ENCODE measurements at places on chromosomes 2 and 18.

GRCh38 chr2:194151231-194151630 lies 1505.8 kb upstream of the SLC39A10 start:
- no peak for DNase-seq

DNA sequence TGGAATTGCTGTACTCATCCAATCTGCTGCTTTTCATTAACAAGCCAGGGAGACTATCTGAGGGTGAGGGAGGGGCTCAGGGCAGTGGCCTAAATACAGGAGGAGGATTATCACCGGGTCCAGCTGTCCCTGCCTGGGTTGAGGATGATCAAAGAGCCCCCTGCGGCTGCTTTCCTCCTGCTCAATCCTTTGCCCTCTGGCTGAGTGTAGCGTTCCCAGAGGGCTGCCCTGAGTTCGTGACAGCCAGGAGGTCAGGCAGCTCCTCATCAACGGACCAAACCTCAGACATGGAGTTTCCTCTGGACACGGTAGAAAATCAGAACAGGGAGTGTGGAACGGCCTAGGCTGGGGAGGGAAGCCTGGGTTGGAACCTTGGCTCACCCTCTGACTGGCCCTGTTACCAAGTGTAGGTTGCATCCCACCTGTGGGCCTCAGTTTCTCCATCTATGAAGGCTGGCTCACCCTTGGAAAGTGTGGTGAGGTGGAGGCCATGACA lies 23.5 kb downstream of the CIB4 start:
- no peak for DNase-seq

DNA sequence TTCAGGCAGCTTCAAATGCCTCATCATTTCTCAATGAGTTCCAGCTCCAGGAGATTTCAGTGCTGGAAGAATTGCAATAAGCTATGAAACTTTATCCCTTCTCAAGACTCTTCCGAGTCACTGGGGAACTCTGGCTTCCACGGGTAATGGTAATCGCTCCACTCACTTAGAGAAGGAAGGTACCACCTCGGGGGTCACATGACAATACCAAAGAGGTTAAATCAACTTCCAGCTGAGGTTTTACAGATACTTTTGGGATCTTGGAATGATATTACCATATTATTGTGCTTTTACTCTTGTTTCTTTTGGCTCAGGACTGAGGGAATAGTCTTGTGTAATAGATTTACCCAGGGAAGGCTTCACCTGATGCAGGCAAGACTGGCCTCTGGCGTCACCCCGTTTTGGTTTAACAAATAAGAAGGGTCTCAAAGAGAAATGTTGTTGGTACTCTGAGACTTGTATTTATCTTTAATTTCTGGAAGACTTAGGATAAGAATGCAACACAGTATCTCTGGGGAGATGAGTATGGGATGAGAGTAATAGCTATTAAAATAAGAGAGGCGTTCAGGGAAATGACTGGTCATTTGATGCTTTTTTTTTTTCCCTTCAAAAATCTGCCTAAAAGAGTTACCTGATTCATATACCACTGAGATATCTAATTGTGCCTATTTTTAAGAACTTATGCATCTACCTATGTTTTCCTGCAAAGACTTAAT lies 316.9 kb upstream of the ZEB2 start:
- no peak for DNase-seq

GRCh38 chr18:48475635-48476549 lies 62.9 kb upstream of the CTIF start:
- DNase-seq, result peak; percentile 25

DNA sequence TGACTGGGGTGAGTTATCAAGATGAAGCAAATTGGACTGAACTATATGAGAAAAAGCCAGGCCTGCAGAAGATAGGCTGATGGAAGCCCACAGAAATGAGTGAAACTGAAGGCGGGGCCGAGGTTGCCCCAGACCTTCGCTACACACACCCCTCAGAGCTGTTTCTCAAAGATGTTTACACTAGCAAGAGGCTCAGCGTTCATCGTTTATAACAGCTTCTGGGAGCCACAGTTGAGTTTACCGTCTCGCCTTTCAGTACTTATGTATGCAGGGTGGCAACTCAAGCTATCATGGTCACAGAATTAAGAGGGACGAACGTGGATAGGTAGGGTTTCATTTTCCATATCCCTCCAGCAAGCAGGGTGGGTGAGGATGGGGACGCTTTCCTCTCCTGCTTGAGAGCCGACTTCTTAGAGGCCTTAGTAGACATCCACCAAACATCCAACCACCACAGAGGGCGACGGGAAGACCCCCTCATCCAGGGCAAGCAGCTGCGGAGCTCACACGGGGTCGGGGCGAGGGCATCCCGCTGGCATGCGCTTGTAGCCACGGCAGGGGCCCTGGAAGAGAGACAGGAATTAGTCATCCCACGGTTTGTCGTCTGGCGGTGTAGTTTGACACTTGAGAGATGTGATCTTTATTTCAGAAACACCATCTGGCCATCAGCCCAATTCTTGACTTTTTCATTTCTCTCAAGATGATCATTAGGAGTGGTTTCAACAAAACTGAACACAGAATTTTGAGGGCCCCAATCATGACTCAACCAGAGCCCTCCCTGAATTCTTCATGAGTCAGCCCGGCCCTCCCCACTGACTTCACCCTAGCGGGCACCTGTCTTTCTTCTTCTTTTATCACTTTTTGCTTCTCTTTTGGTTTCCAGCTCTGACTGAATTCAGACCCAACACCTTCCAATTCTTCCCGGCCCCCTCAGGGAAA lies 109.1 kb upstream of the CTDP1 start:
- no peak for DNase-seq

DNA sequence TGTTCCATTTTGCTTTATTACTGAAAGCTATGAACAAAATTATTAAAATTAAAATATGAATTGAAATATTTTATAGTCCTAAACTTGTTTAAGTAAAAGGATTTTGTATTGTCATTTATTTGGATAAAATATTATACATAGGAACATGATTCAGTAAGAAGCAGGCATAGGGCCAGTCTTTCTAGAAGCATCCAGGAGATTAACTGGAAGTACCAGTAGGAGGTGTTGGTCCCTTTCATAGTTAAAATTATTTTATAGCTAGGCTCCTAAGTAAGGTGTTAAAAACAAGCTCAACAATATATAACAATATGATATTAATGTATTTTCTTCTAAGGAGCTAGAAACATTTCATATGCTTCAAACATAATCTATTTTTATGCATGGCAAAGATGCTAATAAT lies 43.7 kb downstream of the FIGN start:
- DNase-seq, result no peak

DNA sequence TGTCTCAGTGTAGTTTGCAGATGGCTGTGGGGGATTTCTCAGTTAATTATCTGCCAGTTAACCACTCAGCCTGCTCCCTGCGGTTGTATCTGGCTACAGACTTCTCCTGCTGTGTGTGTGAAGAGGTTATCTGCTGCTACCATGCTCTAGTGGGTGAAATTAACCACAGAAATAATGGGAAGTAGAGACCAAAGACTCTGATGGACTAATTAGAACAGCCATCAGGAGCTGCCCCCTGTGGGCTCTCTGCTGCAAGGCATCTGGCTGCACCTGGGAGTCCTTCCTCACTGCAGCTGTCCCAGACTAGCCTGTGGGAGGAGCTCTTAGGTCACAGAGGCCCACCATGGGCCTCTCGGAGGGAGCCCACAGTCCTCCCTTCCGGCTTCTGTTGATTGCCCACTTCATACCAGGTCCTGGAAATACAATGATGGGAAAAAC lies 66.6 kb downstream of the CTIF start:
- DNase-seq, result no peak

GRCh38 chr2:226564667-226565066 lies 235.0 kb downstream of the IRS1 start:
- DNase-seq, result no peak

- no peak for DNase-seq
These were observed 68.4 kb downstream of the ID2 start for GRCh38 chr2:8750221-8750620.

GRCh38 chr2:85996591-85996990 lies 107.8 kb upstream of the ST3GAL5 start:
- DNase-seq, result no peak

- no peak for DNase-seq
These were observed 960.9 kb downstream of the SOCS6 start for GRCh38 chr18:71249791-71250190.

DNA sequence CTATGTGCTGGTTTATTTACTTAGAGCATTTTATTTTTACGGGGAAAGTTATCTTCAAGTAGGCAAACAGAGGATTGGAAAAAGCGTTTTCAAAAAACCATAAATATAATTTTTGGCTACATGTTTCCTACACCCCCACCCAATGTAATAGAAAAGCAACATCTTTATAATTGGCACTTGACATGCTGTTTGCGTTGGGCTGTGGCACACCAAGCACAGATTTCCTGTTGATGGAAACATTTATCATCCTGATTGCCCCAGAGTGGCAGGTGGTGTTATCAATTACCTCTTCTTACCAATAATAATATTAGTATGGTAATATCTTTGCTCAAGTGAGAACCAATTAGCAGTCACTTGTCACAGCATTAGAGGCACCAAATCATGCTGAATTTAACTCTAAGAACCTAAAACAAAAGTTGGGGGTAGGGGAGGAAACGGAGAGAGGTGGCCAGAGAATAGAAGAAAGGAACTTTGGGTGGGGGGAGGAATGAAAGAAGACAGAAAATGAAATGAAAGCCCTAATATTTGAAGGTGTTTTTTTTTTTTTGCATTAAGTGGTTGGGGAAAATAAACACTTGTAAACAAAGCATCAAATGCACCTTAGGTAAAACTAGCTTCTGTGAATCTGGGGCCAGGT lies 3.8 kb upstream of the SALL3 start:
- DNase-seq, result no peak

DNA sequence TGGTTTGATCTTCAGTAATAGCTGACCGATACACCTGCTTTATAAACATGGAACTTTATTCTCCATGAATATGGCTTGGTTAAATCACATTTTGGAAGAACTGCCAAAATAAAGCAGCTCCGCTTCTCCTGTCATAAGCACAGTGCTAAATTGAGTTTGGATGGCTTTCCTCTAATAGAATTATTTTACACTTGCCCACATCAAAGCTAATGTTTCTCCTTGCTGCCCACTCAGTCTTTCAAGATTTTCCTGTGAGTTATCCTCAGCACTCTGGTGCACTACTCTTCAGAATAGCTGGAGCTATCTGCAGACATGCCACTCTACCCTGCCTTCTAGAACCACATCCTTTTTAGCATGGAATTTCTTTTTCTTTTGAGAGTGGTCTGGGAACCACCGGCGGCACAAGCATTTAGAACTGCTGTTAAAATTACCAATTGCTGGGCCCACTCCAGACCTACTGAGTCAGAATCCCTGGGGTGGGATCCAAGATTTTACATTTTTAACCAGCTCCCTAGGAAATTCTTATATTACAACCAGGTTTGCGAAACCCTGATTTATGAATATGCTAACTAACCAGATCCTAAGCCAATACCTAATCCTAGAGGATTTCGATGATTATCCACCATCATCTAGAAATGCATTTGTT lies 283.3 kb downstream of the AFF3 start:
- no peak for DNase-seq

DNA sequence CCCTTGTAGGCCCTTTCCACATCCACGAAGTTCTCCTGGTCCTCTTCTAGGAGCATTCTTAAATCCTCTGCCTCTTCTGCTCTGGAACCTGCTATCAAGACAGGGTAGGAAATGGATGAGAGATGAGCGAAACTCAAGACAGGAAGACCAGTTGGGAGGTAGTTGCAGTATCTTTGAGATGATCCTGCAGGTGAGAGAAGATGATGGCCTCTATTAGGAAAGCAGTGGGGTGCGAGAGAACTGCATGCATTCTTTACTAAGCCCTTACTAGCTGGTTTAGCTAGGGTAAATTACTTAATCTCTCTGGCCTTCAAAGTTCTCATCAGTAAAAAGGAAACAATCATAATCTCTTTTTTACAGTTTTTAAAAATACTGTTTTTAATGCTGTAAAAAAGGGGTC lies 47.0 kb downstream of the VSNL1 start:
- no peak for DNase-seq

- peak; percentile 47 for DNase-seq
These were observed 11.4 kb downstream of the OSGEPL1 start for GRCh38 chr2:189751080-189751658.

DNA sequence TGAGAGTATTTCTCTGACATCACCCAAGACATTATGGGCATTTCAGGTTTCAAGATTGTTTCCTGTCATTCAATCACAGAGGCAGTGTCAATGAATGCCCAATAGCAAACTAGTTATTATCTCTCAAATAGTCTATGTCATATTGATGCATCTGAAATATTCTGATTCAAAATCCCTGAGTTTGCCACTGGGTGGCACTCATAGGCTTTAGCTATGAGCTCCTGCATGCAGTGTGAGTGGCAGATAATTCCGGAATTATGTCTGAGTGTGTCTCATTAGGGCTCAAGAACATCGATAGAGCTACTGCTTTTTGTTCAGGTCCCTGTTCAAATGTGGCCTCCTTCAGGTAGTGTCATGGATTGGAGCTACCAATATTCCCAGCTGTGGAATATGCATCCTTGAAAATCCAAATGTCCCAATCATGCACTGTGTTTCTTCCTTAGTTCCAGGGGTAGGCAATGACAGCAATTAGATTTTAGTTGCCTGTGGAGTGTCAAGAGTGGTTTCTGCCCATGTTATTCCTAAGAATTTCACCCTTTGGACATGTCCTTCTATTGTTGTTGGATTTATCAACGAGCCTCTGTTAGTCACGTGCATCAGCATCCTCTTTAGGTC lies 7.8 kb upstream of the OR6B3 start:
- DNase-seq, result peak; percentile 49

DNA sequence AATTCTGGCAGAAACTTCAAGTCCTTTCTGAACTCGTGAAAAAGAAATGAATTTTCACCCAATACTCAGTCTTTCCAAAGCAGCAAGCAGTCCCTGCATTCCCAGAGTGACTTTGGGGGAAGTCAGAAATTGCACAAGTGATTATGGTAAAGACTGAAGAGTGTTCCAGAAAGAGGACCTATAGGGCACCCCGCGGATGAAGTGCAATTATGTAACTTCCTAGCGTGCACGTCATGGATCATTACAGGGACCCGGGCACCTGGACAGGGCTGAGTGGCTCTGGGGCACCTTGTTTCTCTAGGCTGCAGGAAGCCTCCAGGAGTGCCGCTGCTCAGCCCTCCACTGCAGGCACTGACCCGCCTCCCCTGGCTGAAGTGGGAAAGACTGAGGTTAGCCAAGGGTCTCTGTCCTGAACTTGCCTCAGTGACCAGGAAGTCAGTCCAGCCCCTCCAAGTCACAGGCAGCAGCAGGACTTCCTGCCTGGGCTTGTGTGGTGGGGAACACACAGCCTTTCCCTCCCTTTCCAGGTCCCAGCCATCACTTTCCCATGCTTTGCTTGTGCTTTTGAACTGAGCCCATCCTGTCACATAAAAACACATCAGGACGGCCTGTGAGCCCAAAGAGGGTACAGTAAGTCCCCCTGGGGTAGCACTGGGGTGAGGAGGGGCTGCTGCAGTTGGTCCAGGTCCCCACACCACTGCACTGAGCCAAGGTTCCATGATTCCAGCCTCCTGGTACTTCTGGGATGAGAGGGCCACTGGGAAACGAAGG lies 19.8 kb downstream of the TMEM185B start:
- DNase-seq, result no peak

DNA sequence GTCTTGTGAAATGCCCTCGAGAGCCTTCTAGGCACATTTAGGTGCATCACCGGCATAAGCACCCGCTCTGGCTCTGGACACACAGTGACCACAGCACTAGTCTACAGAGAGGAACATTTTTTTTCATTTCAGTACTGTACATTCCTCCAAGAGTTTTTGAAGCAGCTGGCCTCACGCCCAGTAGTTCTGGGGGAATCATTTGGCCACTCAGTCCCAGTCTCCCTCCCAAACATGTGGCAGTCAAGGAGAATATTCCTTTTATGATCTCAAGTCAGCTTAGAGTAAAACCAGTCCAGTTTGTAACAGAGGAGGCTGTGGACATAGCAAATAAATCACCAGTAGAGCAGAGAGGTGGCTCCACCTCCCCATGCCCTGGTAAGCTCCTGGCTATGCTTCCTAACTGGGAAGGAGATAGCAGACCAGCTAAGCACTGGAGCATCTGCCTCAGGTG lies 48.1 kb downstream of the KCNE4 start:
- DNase-seq, result no peak

All from activated CD4-positive, alpha-beta T cell treated with anti-CD3 and anti-CD28 coated beads for 4 hours (primary cell).